ENCODE measurements at places on chromosomes 16 and 17.

- DNase-seq, result peak; percentile 63
These were observed 24.6 kb downstream of the GPT2 start for GRCh38 chr16:46908540-46909372.

- peak; percentile 40 for DNase-seq
These were observed 1.1 kb upstream of the UBE2I start for GRCh38 chr16:1308036-1308976.

GRCh38 chr17:29941334-29941733 lies at the start of gene EFCAB5:
Gene EFCAB5 (plus strand): TSS chr17:29941634. CDS start chr17:29941797, 163 bp downstream.
- DNase-seq, result no peak

GRCh38 chr17:750431-751037 lies 1.5 kb downstream of the GEMIN4 start:
- no peak for DNase-seq

DNA sequence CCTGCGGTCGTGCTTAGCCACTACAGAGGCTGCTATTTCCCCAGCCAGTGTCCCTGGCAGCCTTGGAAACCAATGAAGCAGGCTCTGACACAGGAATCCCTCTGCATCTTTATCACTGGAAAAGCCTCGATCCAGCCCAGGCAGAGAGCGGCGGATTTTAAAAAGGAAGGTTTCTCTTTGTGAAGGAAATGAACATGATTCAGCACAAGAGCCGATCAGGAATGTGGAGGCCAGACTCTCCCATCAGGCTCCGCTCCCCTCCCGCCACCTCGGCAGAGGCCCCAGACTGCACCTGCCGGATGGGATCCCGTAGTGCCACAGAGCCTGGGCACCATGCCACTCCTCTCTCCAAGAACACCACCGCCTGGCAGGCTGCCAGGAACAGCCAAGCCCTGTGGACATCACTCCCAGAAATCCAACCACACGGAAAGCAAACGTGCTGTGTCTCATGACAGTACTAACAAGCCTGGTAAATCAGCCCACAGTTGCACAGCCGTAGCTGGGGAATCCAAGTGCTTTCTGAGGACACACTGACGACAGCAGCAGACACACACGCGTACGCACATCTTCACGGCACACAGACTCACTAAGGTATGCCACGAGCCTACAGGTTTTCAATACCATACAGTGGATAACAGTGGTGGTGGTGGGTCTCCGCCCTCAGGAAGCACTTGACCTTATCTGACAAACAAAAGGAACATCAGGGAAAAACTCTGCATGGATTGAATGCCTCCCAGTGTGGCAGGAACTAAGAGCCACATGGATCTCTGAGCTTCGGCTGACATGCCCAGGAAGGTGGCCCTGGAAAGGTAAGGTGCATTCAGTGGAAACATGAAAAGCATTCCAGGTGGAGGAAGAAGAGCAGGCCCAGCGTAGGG lies 5.4 kb downstream of the LRRC75A start:
- no peak for DNase-seq
